Lower leg skin (tissue), 4 donors: ENCODE measurements at places on chromosomes 7 and 10.
A peak's percentile ranks its signal among the peaks of the same experiment; 100 is the strongest.

- DNase-seq, result no peak
These were observed 171.0 kb downstream of the SEM1 start for GRCh38 chr7:96538632-96539031.

DNA sequence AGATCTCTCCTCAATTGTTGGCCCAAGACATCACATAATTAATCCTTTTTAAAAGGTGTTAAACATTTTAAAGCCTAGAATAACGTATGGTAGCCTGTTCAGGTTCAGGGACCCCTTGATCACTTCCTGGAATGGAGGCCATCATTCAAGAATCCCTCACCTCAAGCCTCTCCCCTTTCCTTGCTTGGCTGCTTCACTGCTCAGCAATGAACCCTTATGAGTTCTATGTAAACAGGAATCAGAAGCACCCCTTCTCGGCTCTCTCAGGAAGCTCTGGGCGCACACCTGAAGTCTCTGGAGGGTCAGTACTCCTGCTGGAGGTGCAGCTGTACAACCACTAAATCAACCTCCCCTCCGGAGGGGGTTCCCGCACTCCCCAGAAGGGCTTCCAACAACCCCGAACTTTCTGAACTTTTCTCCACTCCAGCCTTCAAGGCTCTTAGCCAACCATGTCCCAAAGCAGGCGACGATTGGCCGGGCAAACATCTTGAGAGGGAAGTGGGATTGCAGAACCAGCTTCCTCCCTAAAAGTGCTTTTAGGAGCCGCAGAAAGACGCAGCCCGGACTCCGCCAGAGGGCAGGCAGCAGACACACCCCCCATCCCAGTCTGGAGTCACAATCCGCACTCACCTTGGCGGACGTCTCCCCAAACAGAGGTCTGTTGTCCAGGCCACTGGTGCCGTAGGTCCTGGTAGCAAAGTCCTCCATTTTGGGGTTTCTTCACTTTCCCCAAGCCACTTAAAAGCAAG, 562 bp downstream of the TMEM243 start:
- peak; percentile 92 for DNase-seq

- DNase-seq, result no peak
These were observed 14.0 kb upstream of the SLC18A2 start for GRCh38 chr10:117226813-117227451.

DNA sequence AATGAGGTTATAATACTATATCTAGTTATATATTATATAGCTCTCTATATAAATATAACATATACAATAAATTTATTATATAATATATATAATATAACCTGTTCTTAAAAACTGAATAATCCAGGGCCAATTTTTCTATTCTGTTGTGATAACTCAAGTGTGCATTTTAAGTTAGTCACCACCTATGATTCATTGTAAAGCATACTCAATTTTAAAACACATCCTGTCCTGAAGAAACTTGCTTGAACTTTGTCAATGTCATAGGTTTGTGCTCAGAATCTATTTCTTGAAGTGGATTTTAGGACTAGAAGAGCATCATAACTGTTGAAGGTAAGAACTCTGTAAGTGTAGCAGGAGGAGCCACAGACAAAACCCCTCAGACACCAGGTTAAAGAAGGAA, 1209.8 kb downstream of the REEP3 start:
- no peak for DNase-seq

DNA sequence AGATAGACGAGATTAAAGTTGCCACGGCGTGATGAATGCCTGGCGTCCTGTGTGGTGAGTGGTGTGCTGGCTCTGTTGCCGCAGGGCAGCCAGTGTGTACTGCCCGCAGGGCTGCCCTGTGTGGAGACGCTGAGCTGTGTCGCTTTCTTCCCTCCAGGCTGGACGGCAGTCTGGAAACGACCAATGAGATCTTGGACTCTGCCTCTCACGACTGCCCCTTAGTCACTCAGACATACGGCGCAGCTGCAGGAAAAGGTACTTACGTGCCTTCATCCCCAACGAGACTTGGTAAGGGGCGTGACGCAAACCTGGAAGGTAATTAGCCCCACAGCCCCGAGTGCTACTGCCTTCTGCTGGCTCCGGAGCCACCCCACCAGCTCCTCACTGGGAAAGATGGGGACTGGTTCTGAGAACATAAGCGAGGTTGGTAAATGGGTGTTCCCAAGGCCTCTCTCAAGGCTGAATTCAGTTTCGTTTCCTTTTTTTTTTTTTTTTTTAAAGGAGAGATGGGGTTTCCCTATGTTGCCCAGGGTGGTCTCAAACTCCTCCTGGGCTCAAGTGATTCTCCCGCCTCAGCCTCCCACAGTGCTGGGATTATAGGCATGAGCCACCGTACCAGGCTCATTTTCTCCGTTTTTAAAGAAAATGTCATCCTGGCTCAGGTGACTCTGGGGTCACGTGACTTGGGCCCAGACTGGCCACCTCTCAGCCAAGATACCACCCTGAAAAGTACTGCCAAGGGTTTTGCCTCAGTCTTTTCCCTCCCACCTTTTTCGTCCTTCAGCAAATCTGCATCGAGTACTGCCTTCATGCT, 39.6 kb downstream of the WIPI2 start:
- no peak for DNase-seq

GRCh38 chr7:22142572-22142971, 196.9 kb upstream of the CDCA7L start:
- no peak for DNase-seq

DNA sequence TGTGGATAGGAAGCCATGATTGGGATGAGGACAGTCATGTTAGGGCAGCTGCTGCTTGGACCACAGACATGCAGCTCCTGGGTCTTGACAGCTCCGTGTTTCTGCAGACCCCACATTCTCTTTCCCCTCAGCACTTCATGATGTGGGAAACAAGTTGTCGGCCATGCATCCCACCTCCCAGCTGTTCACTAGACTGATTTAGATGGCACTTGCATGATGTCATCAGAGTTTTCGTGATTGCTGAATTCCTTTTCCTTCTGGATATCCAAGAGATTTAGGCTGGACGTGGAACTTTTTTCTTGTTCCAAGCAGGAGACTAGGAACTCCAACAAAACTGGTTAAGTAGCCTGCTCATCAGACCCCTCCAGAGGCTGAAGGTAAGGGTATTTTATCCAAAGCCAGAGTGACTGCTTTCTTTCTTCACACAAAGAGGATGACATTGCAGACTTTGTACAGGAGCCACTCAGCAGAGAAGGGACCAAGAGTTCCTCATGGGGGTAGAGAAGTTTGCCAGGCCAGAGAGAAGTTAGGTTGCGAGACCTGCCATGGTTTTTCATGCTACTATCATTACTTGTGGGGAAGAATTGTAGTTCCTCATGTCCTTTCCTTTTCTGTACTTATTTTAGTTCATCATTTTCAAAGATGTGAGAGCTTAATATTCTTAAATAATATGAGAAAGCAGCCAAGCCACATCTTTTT, 117.7 kb upstream of the GJD4 start:
- no peak for DNase-seq

DNA sequence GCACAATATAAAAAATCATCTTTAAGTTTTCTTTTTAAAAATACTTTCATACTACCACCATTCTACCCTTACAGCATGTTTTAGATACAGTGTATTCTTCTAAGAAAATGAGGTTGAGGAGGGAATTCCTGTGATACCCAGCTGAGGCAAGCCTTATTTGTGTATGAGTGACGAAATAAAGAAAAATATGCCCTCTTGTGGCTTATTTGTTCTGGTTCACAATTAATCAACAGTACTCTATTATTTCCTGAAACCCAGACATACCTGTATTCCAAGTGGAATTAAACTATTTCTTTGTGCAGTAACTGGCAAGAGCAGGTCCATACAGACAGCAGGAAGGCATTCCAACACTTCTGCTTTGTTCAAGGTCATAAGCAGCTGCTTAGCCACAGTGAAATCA, 4.5 kb upstream of the SEMA3D start:
- no peak for DNase-seq

- no peak for DNase-seq
These were observed 449.2 kb downstream of the IPMK start for GRCh38 chr10:57818522-57818921.

DNA sequence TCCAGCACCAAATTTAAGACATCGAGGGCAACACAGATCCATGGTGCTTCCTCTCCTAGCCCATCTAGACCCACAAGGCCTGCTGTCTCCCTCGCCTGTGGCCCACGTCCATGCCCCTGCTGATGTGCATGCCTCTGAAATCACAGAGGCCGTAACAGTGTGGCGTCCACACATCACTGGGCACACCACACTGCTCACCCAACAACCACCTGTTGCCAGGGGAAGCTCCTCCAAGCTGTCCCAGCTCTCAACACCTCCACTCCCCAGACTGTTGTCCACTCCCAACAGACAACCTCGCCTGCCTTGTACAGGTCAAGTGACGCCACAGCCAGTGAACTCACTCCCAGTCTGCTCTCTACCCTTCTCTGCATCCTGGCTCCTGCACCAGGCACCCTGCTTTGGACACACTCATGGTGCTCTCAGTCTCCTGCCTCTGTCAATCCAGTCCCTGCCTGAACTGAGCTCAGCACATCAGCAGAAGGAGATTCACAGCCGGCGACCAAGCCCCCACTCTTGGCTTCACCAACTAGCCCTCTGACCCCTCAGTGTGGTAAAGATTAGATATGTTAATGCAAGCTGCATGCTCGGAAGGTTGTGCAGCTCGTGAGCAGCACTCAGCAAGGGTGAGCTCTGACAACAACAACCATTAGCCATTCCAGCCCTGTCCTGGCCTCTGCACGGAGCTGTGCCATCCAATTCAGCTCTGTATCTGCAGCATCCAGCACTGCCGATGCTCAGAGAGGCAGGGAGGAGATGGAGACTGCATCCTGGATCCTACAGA, 197.0 kb downstream of the TNS3 start:
- no peak for DNase-seq

DNA sequence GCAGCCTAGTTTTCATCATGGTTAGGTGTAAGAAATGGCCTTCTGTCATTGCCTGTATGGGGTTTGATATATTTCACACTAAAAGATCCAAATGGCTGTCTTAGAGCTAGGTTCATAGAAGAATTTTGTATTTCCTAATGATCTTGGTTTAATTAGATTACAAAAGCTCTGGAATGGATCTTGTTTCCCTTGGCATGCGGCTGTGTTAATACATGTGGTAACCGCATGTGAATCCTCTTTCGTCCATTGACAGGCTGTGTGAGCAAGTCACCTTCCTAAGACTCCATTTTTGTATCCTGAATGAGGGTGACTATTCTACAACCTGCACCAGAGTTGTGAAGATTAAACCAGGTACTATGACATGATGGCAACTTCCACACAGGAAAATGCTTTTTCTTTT, 12.4 kb upstream of the FZD1 start:
- DNase-seq, result no peak

- DNase-seq, result no peak
These were observed 65.6 kb upstream of the ADO start for GRCh38 chr10:62738916-62739315.

- DNase-seq, result no peak
These were observed 435.6 kb upstream of the C7orf33 start for GRCh38 chr7:148155000-148155399.

DNA sequence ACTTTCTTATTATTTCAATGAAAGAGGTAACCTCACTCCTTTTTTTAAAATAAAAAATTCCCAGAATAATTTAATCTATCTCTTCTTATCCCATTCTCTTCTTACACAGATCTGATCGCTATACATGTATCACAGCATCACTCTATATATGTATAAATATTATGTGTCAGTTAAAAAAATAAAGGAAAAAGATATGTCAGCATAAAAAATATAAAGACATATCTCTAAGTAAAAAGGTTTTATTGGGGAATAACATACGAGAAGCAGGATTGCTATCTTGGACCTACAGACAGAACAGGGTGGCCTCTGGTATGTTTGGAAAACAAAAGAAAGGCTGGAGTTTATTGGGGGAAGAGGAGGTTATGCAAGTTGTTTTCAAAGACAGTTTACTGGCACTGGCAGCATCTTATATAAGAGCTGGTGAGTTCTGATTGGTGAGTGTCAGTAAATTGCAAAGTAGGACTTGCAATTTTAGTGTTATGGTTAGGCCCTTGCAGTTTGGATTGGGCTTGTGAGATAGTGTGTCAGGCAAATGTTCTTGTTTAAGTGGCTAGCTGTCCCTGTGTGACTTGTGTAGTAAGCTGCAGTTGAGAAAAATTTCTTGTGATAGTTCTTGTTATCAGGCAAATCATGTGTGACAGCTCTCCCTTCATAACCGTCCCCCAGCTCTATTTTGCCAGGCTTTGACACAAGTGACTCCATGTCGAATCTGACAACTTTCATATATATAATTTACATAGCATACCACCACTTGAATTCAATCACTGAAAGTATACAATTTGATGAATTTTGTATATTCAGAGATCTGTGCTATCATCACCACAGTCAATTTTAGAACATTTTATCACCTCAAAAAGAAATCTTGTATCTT, 118.2 kb downstream of the HBP1 start:
- DNase-seq, result no peak

GRCh38 chr7:33831389-33832141, 73.8 kb upstream of the BMPER start:
- DNase-seq, result peak; percentile 87

GRCh38 chr10:113422371-113422770, 130.5 kb upstream of the HABP2 start:
- DNase-seq, result no peak

GRCh38 chr7:132941905-132942304, 140.0 kb downstream of the CHCHD3 start:
- no peak for DNase-seq

DNA sequence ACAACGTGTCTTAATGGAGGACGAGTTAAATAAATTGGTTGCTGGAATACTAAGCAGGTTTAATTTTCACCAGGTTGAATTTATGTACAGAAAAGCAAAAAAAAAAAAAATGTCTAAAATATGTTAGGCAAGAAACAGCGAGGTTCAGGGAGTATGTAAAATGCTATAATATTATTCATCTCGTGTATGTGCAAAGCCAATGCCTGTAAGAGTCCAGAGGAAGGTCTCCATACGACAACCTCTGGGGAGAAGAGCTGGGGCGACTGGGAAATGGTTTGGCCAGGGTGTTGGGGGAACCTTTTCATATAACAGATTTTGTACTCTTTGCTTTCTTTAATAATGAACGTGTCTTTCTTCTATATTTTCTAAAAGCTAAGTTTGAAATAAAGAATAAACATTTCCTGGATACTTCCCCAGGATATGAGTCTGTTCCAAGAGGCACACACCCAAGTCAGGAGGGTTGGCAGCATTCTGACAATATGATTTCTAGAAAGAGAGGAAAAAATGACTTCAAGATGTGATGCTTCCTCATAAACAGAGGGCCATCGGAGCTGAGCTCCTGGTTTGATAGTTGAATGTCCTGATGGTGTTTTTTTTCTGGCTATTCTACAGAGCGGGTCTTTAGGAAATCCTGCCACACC, 208.6 kb upstream of the MGMT start:
- DNase-seq, result no peak

DNA sequence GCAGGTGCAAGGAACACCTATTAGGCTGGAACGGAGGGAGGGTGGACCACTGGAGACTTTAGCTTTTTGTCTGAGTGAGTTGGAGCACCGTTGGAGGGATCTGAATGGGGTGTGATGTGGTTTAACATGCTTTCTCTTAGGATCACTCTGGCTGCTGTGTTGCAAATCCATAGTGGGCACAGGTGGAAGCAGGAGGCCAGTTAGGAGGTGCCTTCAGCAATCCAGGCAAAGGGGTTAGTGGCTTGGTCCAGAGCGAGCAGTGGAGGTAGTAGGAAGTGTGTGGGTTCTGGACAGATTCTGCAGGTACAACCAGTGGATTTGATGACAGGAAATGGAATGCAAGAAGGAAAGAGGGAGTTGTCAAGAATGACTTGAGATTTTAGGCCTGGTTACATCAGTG, 95.0 kb downstream of the MMRN2 start:
- no peak for DNase-seq
